Stimulated activated naive B cell treated with anti-CD40 and anti-IgM and Interleukin-4, amounts not matched to agents 10 μg/mL and 1 μg/mL and 100 μg/mL, for 72 hours (primary cell): ENCODE measurements at places on chromosomes 2 and 18.

GRCh38 chr18:50190236-50190635, 4.7 kb downstream of the MYO5B start:
- no peaks in the 10 kb centered on the region for H3K36me3 ChIP-seq
- peaks cover 40% of the 10 kb centered on the region for H3K27me3 ChIP-seq
- DNase-seq: no peak
- H3K4me3 ChIP-seq: no peak overlapping the region

- H3K4me3 ChIP-seq: no peak overlapping the region
- no peaks in the 10 kb centered on the region for H3K36me3 ChIP-seq
- no peak overlapping the region for H3K27ac ChIP-seq
- no peaks in the 10 kb centered on the region for H3K4me1 ChIP-seq
These were observed 152.6 kb downstream of the TMEFF2 start for GRCh38 chr2:192042126-192042525.

GRCh38 chr2:83517727-83518368, 941.2 kb downstream of the SUCLG1 start:
- H3K4me3 ChIP-seq: no peak overlapping the region
- no peaks in the 10 kb centered on the region for H3K27me3 ChIP-seq
- H3K36me3 ChIP-seq: no peaks in the 10 kb centered on the region
- no peak for DNase-seq

- no peak overlapping the region for H3K27ac ChIP-seq
- H3K4me3 ChIP-seq: no peak overlapping the region
- peaks cover 24% of the 10 kb centered on the region for H3K36me3 ChIP-seq
- H3K4me1 ChIP-seq: peaks cover 4% of the 10 kb centered on the region
- no peaks in the 10 kb centered on the region for H3K27me3 ChIP-seq
These were observed 20.6 kb downstream of the OLA1 start for GRCh38 chr2:174227748-174228147.

- H3K27me3 ChIP-seq: no peaks in the 10 kb centered on the region
- H3K4me1 ChIP-seq: peaks cover 65% of the 10 kb centered on the region
- DNase-seq: peak; percentile 64
- H3K36me3 ChIP-seq: peaks cover 9% of the 10 kb centered on the region
These were observed 62.5 kb upstream of the BCL2L11 start for GRCh38 chr2:111058264-111058663.

DNA sequence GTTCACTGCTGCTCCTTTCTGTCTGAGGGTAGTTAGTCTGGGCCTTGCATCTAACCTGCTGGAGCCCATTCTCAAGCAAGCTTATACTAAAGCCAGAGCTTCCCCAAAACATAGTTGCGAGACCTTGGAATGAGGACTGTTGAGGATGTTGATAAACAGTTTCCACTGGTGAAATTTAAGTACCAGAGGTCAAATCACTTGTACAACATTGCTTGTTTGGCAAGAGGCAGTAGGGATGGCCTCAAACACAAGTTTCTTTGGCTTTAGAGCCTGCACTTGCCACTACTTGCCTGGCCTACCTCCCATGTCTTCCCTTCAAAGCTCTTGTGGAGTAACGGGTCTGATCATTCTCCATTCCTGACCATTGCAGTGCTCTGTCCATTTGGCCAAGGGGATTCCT, 262.7 kb downstream of the FHOD3 start:
- no peaks in the 10 kb centered on the region for H3K36me3 ChIP-seq
- no peak overlapping the region for H3K27ac ChIP-seq
- H3K4me3 ChIP-seq: no peak overlapping the region

DNA sequence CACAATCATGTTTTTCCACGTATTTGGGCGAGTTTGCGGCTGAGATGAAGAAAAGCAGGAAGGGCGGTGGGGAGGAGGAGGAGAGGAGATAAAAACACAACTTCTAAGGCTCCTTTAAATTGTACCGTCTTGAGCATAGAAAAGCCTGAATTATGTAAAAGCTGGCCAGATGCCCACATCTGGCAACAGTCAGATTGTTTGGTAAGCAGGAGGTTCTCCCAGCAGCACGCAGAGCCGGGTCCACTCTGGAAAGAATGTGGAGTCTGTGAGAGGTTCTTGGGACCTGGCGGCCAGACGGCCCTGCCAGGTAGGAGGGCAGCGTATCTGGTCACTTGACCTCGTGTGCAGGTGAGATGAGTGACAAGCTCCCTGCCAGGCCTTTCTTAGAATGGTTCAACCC, 215.3 kb upstream of the APCDD1 start:
- H3K4me1 ChIP-seq: no peaks in the 10 kb centered on the region
- no peaks in the 10 kb centered on the region for H3K36me3 ChIP-seq
- DNase-seq: no peak
- H3K4me3 ChIP-seq: no peak overlapping the region

GRCh38 chr2:127239395-127239794, 19.3 kb upstream of the CYP27C1 start:
- no peak overlapping the region for H3K4me3 ChIP-seq
- no peaks in the 10 kb centered on the region for H3K27me3 ChIP-seq
- H3K36me3 ChIP-seq: peaks cover 41% of the 10 kb centered on the region
- no peaks in the 10 kb centered on the region for H3K4me1 ChIP-seq

- DNase-seq: no peak
- H3K36me3 ChIP-seq: peaks cover 48% of the 10 kb centered on the region
- H3K4me1 ChIP-seq: no peaks in the 10 kb centered on the region
- no peaks in the 10 kb centered on the region for H3K27me3 ChIP-seq
- no peak overlapping the region for H3K27ac ChIP-seq
These were observed 14.7 kb downstream of the THOC1 start for GRCh38 chr18:253121-253520.

DNA sequence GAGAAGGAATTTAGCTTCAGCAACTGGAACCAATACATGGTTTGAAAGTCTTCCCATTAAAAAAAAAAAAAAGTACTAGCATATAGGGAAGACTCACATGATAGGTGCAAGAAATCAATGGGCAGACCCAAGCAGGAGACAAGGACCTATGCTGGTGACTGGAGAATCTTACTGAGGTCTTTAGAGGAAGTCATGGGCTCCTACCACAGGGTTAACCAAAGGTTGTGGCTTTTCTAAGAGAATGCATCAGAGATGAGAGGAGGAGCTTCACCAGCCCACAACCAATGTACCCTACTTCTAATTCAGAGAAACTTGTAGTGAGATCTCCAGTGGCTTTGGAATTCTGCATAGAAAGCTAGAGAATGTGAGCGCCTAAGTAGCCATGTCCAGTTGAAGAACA, 207.4 kb downstream of the NCKAP5 start:
- H3K36me3 ChIP-seq: no peaks in the 10 kb centered on the region
- H3K4me1 ChIP-seq: no peaks in the 10 kb centered on the region
- H3K4me3 ChIP-seq: no peak overlapping the region

DNA sequence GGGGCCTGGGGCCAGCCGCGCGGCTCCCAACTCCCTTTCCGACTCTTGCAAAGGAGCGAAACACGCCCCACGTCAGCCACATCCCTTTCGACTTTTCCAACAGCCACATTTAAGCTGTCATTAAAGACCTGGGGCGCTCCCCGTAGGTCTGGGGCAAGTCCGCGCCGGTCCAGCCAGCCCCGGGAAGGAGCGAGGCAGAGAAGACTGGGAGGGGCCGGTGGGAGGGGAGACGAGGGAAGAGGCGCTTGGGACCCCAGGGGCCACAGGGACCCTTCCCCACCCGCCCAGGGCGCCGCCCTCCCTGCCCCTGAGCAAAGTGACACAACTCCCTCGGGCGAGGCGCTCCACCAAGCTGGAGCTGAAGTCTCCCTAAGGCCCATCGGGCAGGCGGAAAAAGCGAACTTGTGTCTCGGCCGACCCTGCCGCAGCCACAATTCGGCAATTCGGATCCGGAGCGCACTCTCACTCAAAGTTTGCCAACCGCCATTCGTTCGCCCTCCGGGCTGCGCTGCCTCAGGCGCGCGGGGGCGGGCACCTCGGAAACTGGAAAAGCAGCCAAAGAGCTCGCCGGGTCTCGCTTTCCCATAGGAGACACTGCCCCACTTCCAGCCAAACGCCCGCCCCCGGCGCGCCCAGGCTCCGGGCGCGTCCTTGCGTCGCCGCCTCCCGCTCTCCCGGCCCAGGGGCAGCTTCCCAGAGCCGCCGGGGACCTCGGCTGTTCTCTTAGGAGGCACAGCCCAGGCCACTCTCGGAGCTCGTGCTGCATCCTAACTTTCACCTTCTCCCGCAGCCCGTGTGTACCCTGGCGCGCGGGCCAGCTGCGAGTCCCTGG, 1.1 kb upstream of the KCTD1 start:
- H3K27me3 ChIP-seq: peaks cover 43% of the 10 kb centered on the region
- H3K4me1 ChIP-seq: peaks cover 19% of the 10 kb centered on the region
- peak overlapping the region; percentile 76 for H3K4me3 ChIP-seq
- peaks cover 7% of the 10 kb centered on the region for H3K36me3 ChIP-seq
- no peak overlapping the region for H3K27ac ChIP-seq
- peak; percentile 9 for DNase-seq

DNA sequence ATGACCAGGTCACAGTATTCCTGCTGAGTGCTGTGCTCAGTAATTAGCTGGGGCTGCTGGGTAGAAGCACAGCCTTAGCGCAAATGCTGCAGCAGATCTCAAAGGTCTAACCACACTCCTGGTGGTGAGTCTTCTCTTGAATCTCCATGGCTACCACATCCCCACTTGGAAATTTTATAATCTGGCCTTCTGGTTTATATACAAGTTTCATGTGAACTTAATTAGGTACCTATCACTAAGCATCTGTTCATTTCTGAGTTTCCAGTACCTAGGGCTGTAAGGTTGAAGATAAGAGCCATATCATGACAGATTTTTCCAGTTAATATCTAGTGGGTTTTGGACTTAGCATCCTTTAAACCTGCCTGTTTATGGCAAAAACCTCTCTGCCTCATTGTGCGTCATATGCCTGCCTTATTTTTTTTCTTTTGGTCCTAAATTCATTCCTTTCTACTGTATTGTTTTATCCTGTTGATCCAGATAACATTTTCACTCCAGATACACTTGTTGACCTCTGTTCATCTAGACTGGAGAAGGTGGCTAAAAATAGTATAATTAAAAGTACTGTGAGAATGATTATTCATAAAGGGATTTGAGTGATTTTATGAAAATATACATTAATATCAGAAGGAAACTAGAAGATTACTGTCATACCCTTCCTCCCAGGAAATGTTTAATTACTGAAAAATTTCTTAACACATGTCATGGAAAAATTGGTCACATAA, 168.4 kb upstream of the THUMPD2 start:
- H3K4me1 ChIP-seq: no peaks in the 10 kb centered on the region
- H3K36me3 ChIP-seq: no peaks in the 10 kb centered on the region
- no peak overlapping the region for H3K4me3 ChIP-seq
- no peak for DNase-seq
- no peak overlapping the region for H3K27ac ChIP-seq
- no peaks in the 10 kb centered on the region for H3K27me3 ChIP-seq

GRCh38 chr2:163255086-163255485, 416.5 kb upstream of the KCNH7 start:
- no peak for DNase-seq
- H3K36me3 ChIP-seq: no peaks in the 10 kb centered on the region
- no peaks in the 10 kb centered on the region for H3K27me3 ChIP-seq
- no peaks in the 10 kb centered on the region for H3K4me1 ChIP-seq

DNA sequence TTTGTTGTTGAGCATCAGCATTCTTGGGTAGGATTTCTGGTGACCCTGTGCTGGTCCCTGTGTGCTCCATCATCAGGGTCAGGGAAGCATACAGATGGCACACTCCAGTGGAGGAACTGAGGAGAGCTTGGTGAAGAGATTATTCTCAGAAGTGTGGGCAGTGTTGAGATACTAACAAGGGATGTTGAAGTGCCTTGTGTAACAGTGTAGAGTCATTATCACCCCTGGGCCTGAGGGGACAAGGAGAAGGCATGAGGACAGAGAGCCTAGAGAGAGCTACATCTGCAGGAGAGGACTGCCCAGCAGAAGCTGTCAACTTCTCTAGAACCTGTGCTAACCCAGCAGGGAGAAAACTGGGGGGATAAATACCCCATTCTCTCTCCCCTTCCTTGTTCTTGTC, 189.0 kb downstream of the PLCL1 start:
- no peaks in the 10 kb centered on the region for H3K27me3 ChIP-seq
- no peak for DNase-seq
- no peak overlapping the region for H3K4me3 ChIP-seq
- no peak overlapping the region for H3K27ac ChIP-seq
- no peaks in the 10 kb centered on the region for H3K4me1 ChIP-seq

GRCh38 chr2:233824373-233824772, 30.0 kb downstream of the HJURP start:
- H3K27ac ChIP-seq: no peak overlapping the region
- no peaks in the 10 kb centered on the region for H3K27me3 ChIP-seq
- DNase-seq: no peak
- H3K36me3 ChIP-seq: no peaks in the 10 kb centered on the region
- no peak overlapping the region for H3K4me3 ChIP-seq

GRCh38 chr2:205776139-205776538, 93.8 kb downstream of the NRP2 start:
- no peak overlapping the region for H3K4me3 ChIP-seq
- no peaks in the 10 kb centered on the region for H3K4me1 ChIP-seq
- no peaks in the 10 kb centered on the region for H3K27me3 ChIP-seq
- peak; percentile 5 for DNase-seq

GRCh38 chr2:72770879-72771461, 54.9 kb downstream of the EXOC6B start:
- DNase-seq: peak; percentile 34
- no peak overlapping the region for H3K4me3 ChIP-seq
- no peaks in the 10 kb centered on the region for H3K36me3 ChIP-seq
- H3K27me3 ChIP-seq: no peaks in the 10 kb centered on the region
- no peak overlapping the region for H3K27ac ChIP-seq

GRCh38 chr2:194539425-194539824, 1117.6 kb upstream of the SLC39A10 start:
- no peaks in the 10 kb centered on the region for H3K36me3 ChIP-seq
- no peaks in the 10 kb centered on the region for H3K27me3 ChIP-seq
- no peak for DNase-seq
- no peaks in the 10 kb centered on the region for H3K4me1 ChIP-seq
- no peak overlapping the region for H3K4me3 ChIP-seq

DNA sequence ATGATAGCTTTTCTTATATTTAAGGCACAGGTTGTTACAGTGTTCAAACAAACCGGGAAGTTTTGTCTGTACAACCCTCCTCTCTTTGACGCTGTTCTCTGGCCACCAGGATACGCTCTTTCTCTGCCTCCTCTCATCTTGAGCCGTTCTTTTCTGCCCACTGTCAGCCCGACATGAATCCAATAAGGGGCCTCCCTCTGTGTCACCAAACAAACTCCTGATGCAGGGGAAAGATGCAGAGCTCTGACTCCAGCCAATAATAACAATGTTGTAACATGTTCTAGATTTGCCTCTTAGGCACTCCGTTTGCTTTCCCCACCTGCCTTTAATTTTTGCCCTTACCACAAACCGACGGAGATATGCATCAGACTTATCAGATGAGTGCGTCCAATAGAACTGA, 449.3 kb downstream of the SLC4A3 start:
- no peak for DNase-seq
- no peak overlapping the region for H3K27ac ChIP-seq
- no peaks in the 10 kb centered on the region for H3K4me1 ChIP-seq
- H3K36me3 ChIP-seq: no peaks in the 10 kb centered on the region
